ENCODE measurements at places on chromosomes 4 and X.

- H3K27me3 ChIP-seq, result no peaks in the 10 kb centered on the region
- H3K4me3 ChIP-seq, result no peak overlapping the region
- H3K27ac ChIP-seq, result no peak overlapping the region
- peaks cover 13% of the 10 kb centered on the region for H3K4me1 ChIP-seq
- no peak for DNase-seq
Observed at GRCh38 chr4:145815027-145815612, 123.5 kb downstream of the ZNF827 start.

- H3K4me1 ChIP-seq, result no peaks in the 10 kb centered on the region
- H3K4me3 ChIP-seq, result no peak overlapping the region
- peaks cover 8% of the 10 kb centered on the region for H3K27me3 ChIP-seq
- no peaks in the 10 kb centered on the region for H3K36me3 ChIP-seq
- no peak for DNase-seq
Observed at GRCh38 chr4:41796545-41797210, 48.2 kb upstream of the PHOX2B start.

GRCh38 chr4:177528620-177529019, 86.4 kb upstream of the AGA start:
- H3K4me3 ChIP-seq, result no peak overlapping the region
- H3K4me1 ChIP-seq, result no peaks in the 10 kb centered on the region
- no peaks in the 10 kb centered on the region for H3K36me3 ChIP-seq
- DNase-seq, result no peak
- H3K27ac ChIP-seq, result no peak overlapping the region

GRCh38 chrX:32087663-32088062, 1015.8 kb upstream of the FTHL17 start:
- no peak overlapping the region for H3K27ac ChIP-seq
- H3K36me3 ChIP-seq, result no peaks in the 10 kb centered on the region
- no peaks in the 10 kb centered on the region for H3K27me3 ChIP-seq
- H3K4me1 ChIP-seq, result no peaks in the 10 kb centered on the region

- H3K27ac ChIP-seq, result no peak overlapping the region
- no peak for DNase-seq
- H3K4me3 ChIP-seq, result no peak overlapping the region
- no peaks in the 10 kb centered on the region for H3K4me1 ChIP-seq
Observed at GRCh38 chr4:19650903-19651864, 600.5 kb upstream of the SLIT2 start.

DNA sequence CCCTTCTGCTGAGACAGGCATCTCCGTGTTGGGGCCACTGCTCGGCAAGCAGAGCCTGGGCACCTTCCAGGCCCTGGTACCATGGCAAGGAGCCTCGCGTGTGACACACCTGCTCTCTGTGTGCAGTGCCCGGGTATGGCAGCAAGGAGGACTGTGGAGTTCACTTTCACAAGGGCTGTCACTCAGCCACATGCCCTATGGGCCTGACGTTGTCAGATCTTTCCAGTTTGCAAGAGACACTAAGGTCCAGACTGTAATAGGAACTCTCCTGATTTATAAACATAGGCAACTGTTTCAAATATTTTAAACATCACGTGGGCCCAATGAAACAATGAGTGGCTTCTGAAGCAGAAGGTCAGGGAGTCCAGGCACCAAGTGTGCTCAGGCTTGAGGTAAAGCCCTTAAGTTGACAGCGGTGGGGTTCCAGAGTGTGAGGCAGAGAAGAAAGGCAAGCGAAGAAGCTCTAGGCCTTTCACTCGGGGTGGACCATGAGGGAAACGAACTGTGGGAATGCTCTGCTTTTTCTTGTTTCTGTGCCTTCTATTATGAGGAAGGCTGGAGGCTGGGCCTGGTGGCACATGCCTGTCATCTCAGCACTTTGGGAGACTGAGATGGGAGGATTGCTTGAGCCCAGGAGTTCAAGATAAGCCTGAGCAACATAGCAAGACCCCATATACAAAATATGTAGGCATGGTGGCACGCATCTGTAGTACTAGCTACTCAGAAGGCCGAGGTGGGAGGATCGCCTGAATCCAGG, 108.6 kb upstream of the TRIM2 start:
- no peaks in the 10 kb centered on the region for H3K27me3 ChIP-seq
- no peak for DNase-seq
- no peak overlapping the region for H3K4me3 ChIP-seq
- no peaks in the 10 kb centered on the region for H3K36me3 ChIP-seq
- no peaks in the 10 kb centered on the region for H3K4me1 ChIP-seq
- no peak overlapping the region for H3K27ac ChIP-seq

DNA sequence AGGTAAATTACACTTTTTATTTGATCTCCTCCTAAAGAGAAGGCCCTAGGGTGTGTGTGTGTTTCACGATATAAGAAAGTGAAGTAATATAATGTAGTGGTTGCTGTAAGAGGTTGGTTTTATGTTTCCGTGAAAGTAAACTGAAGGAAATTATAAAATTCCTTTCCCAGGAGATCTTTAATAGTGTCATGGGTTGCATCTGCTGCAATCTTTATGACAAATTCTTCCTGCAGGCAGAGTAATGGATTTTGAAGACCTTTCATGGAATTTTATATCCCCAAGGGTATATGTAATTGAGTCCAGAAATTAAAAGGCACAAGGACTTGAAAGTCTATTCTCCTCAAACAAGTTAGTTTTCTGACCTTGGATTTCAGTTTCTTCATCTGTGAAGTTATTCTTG, 538.6 kb downstream of the ANKRD50 start:
- H3K4me1 ChIP-seq, result peaks cover 11% of the 10 kb centered on the region
- no peaks in the 10 kb centered on the region for H3K36me3 ChIP-seq
- no peak for DNase-seq
- H3K27ac ChIP-seq, result no peak overlapping the region

DNA sequence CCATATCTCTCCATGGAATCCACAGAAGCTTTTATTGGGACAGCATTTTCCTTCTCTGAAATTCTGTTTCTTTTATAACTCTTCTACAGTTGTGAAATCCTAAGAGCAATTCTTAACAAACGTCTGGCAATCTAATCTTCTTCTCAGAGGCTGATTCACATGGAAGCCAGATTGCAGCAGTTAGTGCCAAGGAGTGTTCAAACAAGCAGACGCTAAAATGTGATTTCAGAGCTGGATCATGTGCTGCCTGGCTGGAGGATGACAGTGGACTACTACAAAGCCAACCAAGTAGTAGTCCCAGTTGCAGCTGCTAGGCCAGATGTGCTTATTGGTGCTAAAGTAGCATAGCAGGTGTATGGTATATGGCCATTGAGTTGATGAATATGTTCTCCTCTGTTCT, 27.7 kb upstream of the GLRB start:
- DNase-seq, result no peak
- H3K36me3 ChIP-seq, result no peaks in the 10 kb centered on the region
- no peaks in the 10 kb centered on the region for H3K27me3 ChIP-seq
- peaks cover under 1% of the 10 kb centered on the region for H3K4me1 ChIP-seq
- H3K4me3 ChIP-seq, result no peak overlapping the region
- H3K27ac ChIP-seq, result no peak overlapping the region

GRCh38 chr4:72677265-72677664, 108.2 kb upstream of the ADAMTS3 start:
- no peak overlapping the region for H3K4me3 ChIP-seq
- peaks cover 9% of the 10 kb centered on the region for H3K27me3 ChIP-seq
- no peak for DNase-seq
- no peak overlapping the region for H3K27ac ChIP-seq
- no peaks in the 10 kb centered on the region for H3K4me1 ChIP-seq

GRCh38 chr4:80006935-80007744, 65.9 kb downstream of the ANTXR2 start:
- H3K27ac ChIP-seq, result peak overlapping the region; percentile 9
- DNase-seq, result no peak
- H3K27me3 ChIP-seq, result no peaks in the 10 kb centered on the region
- H3K4me3 ChIP-seq, result no peak overlapping the region

- no peaks in the 10 kb centered on the region for H3K36me3 ChIP-seq
- H3K4me1 ChIP-seq, result no peaks in the 10 kb centered on the region
Observed at GRCh38 chr4:9849538-9849920, 68.1 kb downstream of the DRD5 start.

- no peak overlapping the region for H3K27ac ChIP-seq
- no peak for DNase-seq
- H3K4me1 ChIP-seq, result no peaks in the 10 kb centered on the region
- no peak overlapping the region for H3K4me3 ChIP-seq
Observed at GRCh38 chr4:149311076-149311475, 504.6 kb downstream of the IQCM start.

DNA sequence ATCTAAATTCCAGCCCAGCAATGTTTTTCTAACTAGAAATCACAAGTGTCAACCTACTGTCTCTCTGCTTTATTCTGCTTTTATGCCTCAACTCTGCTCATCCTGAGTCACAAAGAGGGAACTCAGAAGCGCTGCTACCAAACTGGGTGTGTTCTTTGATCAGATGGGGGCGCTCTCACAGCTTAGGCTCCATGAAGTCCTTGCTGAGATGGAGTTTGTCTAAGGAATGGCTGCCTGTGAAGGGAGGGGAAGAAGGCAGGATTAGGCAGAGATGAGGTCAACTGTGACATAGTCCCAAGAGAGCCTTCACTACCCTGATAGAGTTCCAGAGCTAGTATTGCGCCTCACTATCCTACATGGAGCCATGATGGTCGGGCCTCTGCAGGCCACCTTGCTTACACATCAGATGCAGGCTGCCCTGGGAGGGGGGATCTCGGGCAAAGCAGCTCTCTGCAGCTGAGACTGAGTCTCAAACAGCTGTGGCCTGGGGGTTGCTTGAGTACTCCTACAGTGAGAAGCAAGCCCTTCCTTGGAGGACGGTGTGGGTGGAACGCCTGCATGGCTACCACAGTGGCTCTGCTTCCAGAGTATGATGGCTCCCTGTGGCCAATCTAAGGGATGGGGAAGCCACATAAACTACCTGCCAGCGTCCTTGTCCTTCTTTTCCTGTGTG, 219.9 kb downstream of the CCNG2 start:
- no peaks in the 10 kb centered on the region for H3K27me3 ChIP-seq
- no peak overlapping the region for H3K4me3 ChIP-seq
- no peak overlapping the region for H3K27ac ChIP-seq
- H3K4me1 ChIP-seq, result no peaks in the 10 kb centered on the region
- H3K36me3 ChIP-seq, result no peaks in the 10 kb centered on the region

- no peak overlapping the region for H3K27ac ChIP-seq
- no peaks in the 10 kb centered on the region for H3K27me3 ChIP-seq
- H3K36me3 ChIP-seq, result no peaks in the 10 kb centered on the region
- H3K4me1 ChIP-seq, result peaks cover 16% of the 10 kb centered on the region
- DNase-seq, result no peak
- H3K4me3 ChIP-seq, result no peak overlapping the region
Observed at GRCh38 chrX:19695884-19696283, 180.6 kb upstream of the MAP3K15 start.

DNA sequence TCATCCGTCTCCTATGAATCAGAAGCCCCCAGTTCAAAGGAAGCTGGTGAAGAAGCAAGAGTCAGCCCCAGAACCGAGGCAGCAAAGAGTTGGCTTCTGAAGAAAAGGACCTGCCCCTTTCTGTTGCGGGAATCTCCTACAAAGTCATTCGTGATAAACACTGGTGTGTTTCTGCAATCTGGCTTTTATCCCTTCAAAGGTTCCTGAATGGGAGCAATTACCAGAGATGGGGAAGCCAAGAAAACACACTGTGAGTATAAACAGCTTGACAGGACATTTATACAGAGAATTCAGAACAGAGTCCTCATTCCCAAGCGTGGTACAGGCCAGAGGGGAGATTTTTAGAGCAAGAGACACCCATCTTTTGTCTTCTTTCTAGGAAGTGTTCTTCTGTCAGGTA, 226.8 kb upstream of the LNX1 start:
- H3K27ac ChIP-seq, result no peak overlapping the region
- H3K4me1 ChIP-seq, result no peaks in the 10 kb centered on the region
- DNase-seq, result no peak
- no peaks in the 10 kb centered on the region for H3K27me3 ChIP-seq
- H3K4me3 ChIP-seq, result no peak overlapping the region

GRCh38 chr4:15470128-15470475, 420 bp downstream of the CC2D2A start:
- peak overlapping the region; percentile 13 for H3K4me3 ChIP-seq
- no peaks in the 10 kb centered on the region for H3K36me3 ChIP-seq
- DNase-seq, result no peak

DNA sequence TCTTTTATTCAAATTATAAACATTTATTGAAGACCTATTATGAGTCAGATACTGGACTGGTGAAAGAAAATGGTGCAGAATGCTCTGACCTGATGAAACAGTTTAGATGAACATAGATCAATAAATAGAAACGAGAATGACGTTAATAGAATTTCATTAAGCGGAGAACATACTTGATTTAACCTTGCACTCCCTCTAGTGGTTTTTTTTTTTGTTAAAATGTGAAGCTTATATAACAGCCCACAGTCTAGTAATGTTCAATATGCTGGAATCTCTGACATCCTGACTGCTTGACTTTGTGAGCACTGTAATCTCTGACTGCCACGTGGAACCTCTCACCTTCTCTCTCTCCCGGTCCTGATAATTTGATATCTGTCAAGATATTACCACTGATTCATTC, 32.3 kb downstream of the HDAC8 start:
- no peaks in the 10 kb centered on the region for H3K36me3 ChIP-seq
- H3K4me1 ChIP-seq, result no peaks in the 10 kb centered on the region
- no peak for DNase-seq

GRCh38 chr4:38523524-38524448, 140.2 kb upstream of the KLF3 start:
- H3K4me1 ChIP-seq, result no peaks in the 10 kb centered on the region
- no peaks in the 10 kb centered on the region for H3K27me3 ChIP-seq
- no peak overlapping the region for H3K27ac ChIP-seq
- H3K4me3 ChIP-seq, result no peak overlapping the region

- no peaks in the 10 kb centered on the region for H3K4me1 ChIP-seq
- H3K4me3 ChIP-seq, result no peak overlapping the region
- H3K27me3 ChIP-seq, result no peaks in the 10 kb centered on the region
- H3K27ac ChIP-seq, result no peak overlapping the region
Observed at GRCh38 chr4:77284036-77284435, 127.0 kb downstream of the CCNG2 start.

DNA sequence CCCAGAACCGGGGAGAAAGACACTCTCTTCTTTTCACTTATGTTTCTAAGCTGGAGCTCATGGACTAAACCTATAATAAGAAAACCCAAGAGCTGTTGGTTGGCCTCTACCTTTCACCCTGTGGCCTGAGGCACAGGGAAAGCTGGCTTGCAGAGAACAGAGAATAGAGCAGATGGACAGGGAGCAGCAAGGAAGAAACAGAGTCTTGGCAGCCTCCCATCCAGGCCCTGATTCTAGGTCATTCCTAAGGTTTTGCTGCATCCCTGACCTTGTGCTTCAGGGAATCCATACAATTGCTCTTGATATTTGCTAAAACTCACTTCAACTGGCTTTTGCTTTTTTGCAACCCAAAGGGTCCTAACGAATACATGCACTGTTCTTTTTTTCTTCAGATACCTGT, 87.8 kb downstream of the SMIM20 start:
- H3K4me1 ChIP-seq, result no peaks in the 10 kb centered on the region
- no peaks in the 10 kb centered on the region for H3K27me3 ChIP-seq
- no peak overlapping the region for H3K4me3 ChIP-seq
- H3K36me3 ChIP-seq, result no peaks in the 10 kb centered on the region
- no peak overlapping the region for H3K27ac ChIP-seq
- DNase-seq, result no peak

DNA sequence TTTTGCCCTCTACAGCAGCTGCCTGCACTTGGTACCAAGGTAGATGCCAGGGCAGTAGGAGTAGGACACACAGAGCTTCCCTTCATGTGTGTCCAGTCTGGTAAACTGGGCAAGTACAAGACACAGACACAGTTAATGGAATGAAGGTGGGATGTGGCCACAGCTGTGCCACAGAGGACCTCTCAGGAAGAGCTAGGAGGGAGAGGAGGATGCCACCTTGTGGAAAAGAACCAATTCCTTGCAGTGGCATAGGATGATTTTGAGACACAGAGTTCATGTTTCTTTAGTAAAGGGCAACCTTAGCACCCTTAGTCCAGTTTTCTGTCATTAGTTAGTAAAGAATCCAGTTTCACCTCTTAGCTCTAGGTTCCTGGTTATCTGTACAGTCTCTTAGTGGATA, 36.3 kb upstream of the TBC1D14 start:
- H3K4me1 ChIP-seq, result no peaks in the 10 kb centered on the region
- no peak for DNase-seq
- no peak overlapping the region for H3K4me3 ChIP-seq
- peaks cover 59% of the 10 kb centered on the region for H3K36me3 ChIP-seq
